ENCODE measurements at places on chromosomes 5 and 9.
A peak's percentile ranks its signal among the peaks of the same experiment; 100 is the strongest.

- no peak for DNase-seq
Measured at GRCh38 chr9:130871395-130872062, 25.1 kb downstream of the QRFP start.

- peak; percentile 87 for DNase-seq
Measured at GRCh38 chr5:99030906-99031440, 102.2 kb upstream of the CHD1 start.

DNA sequence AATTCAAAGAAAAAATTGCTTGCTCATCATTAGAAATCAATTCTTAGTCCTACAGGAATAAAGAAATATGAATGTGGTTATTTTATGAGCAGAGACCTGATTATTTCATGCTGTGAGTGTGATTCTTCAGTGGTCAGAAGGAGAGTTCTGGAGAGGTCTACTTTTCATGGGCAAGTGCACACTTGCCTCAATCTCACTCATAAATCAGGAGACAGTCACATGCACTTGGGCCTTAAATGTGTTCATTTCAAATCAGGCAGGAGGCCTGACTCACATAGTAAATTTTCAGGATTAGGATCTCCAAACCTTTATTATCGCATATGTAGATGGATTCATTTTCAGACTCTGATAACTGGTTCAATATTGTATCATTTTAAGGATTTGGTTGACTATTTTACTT, 323.2 kb upstream of the CCNH start:
- no peak for DNase-seq

DNA sequence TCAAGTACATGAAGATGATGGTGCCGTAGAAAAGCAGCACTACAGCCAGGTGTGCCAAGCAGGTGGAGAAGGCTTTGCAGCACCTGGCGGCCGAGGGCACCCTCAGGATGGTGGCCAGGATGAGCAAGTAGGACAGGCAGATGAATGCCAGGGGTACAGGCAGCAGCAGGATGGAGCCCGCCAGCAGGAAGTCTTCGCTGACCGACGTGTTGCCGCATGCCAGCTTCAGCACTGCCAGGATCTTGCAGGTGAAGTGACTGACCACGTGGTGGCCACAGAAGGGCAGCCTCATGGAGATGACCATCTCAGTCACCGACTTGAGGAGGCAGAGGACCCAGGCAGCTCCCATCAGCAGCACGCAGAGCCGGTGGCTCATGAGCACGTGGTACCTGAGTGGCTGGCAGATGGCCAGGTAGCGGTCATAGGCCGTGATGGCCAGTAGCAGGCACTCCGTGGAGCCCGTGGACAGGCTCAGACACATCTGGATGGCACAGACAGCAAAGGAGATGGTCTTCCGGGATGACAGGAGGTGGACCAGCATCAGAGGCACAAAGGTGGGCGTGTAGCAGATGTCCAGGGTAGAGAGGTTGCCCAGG, 482 bp downstream of the OR13J1 start:
- no peak for DNase-seq

DNA sequence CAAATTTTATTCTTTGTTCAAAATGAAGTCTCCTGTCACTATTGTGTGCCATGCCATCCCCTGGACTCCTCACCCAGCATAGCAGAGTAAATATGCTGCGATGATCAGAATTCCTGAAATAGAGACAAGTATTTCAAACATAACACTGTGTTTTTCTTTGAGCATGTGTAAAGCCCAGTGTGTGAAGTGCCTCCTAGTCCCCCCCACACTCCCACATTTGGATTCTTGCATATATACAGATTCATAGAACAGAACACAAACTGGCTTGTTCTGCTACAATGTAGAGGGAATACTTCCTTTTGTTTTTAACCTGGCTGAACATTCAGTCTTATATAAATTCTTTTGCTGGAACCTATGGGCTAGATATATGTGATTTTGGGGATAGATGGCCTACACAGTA, 84.9 kb downstream of the NUDT12 start:
- no peak for DNase-seq

DNA sequence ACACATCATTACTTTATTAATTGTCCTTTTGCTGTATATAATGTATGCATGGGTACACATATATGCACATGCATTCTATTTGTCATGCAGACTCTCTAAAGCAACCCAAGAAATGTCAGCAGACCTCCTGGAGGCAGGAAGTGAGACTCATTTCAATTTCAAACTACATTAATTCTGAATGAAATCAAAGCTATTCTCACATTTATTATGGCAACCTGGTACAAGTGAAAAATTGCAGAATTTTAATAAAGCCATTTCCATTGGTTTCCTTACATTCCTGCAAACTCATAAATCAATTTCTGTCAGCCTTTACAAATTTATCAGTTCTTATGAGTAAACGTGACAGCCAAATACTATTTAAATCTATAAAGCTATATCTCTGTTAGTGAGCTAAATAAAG, 430.4 kb upstream of the NUDT12 start:
- no peak for DNase-seq

DNA sequence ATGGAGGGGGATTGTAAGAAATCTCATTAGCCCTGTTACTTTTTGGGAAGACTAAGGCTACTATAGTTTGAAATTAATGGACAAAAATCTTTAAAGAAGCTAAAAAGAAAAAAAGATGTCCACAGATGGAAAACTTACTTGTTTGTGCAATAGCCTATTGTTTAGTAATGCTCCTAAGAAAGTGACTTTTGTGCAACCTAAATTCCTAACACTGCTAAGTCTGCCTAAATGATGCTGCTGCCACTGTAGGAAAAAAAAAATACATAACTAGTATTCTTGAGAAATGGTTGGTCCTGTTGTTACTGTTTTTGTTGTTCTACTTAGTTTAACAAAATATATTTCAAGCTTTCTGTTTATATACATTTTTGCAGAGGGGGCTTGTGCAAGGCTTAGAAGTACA, 108.2 kb upstream of the NR3C1 start:
- DNase-seq: no peak

All from suppressor macrophage treated with lipopolysaccharide for 4 hours (primary cell).